ENCODE measurements at places on chromosomes 3 and 15.

DNA sequence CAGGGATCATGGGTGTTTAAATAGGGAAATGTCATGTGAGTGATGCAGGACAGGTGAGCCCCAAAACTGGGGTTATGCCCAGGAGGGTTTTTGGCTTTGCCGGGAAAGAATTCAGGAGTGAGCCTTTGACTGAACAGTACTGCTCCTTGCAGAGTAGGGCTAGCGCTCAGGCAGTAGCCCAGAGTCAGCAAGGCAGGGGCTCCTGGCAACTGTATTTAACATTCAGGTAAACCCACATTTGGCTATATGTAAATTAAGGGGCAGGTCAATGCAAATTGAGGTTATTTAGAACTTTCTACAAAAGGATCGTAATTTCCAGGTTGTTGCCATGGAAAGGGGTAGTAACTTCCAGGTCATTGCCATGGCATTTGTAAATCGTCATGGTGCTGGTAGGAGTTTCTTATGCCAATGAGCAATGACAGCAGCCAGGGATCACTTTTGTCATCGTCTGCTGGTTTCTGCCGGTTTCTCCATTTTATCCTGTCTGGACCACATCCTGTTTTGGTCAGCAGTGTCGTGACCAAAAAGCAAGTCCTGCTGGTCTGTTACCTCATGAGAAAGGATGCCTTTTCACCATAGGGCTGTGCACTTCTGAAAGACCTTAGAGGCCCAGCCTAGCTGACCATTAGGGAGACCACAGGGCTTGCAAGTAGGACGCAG is 24.3 kb downstream of the MTHFS start:
- peak; percentile 45 for DNase-seq

- DNase-seq: peak; percentile 80
Observed at GRCh38 chr3:36394176-36394575, 13.9 kb downstream of the STAC start.

- peak; percentile 79 for DNase-seq
Observed at GRCh38 chr15:90071220-90071807, 31.0 kb downstream of the IDH2 start.

DNA sequence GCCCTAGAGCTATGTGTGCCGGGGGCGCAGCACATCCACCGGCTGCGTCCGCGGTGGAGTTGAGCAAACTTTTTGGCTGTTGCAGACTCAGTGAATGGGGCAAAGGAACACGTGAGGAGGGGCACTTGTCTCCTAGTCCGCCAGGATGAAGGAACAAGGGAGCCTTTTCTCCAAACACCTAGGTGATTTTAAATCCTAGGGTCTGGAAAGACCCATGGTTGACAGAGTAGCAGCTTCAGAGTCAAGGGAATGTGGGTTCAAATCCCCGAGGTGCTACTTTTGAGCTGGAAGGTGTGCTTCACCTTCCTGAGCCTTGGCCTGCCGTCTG is 648 bp downstream of the ACAN start:
- DNase-seq: no peak

DNA sequence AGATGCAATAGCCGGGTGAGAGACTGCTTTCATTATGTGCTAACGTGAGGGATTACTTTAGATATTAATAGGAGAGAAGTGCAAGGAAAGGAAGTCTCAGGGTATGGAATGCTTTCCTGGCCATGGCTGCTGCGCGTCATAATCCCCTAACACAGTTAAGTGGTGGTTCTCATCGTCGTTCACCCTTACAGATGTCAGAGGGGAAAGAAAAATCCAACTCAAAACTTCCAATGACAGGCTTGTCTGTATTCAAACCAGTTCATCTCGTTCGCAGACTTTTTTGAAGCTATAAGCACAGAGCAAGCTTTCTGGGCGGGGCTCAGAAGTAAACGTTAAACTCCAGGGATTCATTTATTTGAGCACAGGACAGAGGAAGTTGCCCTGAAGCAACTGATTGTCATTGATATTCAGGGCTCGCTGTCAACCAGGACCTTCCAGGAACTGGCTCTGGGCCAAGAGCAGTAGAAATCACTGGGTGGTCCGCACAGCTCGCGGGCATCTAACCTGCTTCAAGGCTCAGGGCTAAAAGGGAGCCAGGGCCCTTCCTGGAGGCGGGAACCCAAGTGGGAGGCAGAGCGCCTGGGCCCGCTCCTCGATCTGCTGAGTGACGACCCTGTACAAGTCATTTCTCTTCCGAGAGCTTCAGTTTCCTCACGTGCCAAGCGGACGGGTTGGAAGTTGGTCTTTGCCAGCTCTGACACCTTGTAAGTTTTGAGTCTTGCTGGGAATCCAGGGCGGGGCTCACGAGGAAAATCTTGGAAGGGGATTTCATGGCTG is 1.1 kb upstream of the LPP start:
- DNase-seq: peak; percentile 63

- DNase-seq: no peak
Observed at GRCh38 chr3:16181361-16181760, 6.9 kb downstream of the GALNT15 start.

DNA sequence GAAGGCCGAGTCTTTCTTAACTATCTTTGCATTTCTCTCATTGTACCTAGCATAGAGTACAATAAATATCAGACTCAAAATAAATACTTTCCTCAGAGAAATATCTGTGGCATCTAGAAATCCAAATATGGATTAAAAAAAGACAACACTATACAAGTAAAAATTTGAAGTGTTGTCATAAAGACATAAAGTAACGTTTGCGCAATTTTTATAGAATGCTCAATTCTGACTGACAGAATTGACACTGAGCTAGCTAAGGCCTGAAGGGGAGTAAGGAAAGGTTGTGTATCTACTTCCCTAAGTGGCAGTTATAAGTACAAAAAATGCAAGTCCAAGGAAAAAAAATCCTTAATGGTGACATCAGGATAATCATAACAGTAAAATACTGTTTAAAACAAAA is 1.1 kb downstream of the SEC11A start:
- DNase-seq: no peak

- DNase-seq: no peak
Observed at GRCh38 chr3:166257715-166258114, 420.5 kb upstream of the BCHE start.

- DNase-seq: no peak
Observed at GRCh38 chr15:29568840-29569532, 253.3 kb downstream of the TJP1 start.

DNA sequence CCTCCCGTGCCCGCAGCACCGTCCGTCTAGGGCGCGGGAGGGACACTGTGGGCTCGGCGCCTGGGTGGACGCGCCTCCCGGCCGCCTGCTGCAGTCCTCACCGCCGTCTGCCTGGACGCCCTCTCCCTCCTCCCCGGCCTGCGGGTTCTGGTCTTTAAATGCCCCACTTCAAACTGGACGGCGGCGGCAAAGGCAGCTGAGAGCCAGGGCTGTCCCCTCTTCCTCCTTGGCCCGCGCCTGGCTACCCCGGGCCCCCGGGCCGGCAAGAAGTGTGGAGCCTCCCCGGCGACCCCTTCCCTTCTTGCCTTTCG is 426 bp downstream of the CBLB start:
- DNase-seq: peak; percentile 35

DNA sequence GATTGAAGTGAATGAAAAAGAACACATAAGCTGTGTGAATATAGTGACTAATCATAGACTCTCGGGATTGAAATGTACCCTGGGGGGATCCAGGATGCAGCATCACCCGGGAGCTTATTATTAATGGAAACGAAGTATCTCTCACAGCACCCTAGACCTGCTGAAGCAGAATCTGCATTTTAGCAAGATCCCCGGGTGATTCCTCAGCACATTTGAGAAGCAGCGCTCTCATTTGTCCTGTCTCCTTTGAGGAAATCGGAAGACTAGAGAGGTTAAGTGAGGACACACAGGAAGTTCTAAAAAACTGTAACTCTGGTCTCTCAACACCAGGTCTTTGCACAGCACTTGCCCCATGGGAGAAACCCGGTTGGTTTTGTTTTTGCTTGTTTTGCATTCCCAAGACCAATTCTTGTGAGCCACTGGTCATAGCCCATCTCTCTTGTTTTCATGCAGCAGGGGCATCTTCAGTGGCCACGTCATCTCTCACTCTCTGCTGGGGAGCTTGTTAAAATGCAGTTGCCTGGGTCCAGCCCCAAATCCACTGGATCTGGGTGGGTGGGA is 30.2 kb downstream of the ZNF710 start:
- DNase-seq: peak; percentile 47

- DNase-seq: no peak
Observed at GRCh38 chr3:116394365-116394764, 50.9 kb downstream of the LSAMP start.

DNA sequence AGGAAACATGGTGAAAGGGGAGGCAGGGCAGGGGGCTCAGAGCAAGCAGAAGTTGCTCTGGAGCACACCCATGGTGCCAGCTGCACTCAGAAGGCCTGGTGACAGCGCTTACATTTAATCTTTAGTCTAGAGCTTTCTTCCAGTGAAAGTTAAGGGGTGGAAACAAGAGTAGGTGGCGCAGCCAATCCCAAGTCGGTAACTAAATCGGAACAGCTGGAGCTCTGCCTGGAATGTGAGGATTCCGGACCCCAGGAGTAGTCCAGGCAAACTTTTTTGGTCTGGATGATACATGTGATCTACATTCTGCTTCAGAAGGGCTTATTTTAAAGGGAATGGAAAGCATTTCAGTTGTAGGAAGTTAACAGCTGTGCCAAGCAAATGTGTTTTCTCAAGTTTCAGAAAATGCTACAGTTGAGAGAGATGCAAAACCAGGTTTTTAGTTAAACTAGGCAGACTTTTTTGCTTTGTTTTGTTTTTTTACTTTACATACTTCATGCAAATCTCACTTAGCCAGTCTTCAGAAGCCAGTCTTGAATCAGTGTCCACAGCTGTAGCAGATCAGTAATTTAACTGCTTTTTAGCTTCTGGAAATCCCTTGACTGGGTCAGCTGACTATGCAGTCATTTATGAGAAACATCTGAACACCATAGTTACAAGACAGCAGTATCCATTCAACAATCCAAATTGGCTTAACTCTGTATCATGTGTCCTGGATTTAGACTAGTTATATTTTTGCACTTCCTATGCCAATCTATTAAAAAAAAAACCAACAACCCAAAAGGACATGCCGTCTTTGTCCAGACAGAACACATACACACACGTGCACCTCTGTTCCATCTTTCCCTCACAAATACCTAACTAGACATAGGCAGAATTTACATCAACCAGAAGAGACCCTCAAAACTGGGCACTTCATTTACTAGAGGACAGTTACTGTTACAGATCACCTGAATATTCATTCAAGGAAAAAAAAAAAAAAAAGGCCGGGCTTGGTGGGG is 33.2 kb downstream of the ZNF106 start:
- DNase-seq: peak; percentile 97

DNA sequence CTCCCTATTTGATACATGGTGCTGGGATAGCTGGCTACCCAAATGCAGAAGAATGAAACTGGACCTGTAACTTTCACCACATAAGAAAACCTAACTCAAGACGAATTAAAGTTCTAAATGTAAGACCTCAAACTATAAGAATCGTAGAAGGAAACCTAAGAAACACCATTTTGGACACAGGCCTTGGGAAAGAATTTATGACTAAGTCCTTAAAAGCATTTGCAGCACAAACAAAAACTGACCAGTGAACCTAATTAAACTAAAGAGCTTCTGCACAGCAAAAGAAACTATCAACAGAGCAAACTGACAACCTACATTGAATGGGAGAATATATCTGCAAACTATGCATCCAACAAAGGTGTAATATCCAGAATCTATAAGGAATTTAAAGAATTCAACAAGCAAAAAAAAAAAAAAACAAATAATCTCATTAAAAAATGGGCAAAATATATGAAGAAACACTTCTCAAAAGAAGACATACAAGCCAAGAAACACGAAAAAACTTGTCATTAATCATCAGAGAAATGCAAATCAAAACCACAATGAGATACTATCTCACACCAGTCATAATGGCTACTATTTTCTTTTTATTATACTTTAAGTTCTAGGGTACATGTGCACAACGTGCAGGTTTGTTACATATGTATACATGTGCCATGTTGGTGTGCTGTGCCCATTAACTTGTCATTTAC is 37.0 kb downstream of the HDGFL3 start:
- no peak for DNase-seq

DNA sequence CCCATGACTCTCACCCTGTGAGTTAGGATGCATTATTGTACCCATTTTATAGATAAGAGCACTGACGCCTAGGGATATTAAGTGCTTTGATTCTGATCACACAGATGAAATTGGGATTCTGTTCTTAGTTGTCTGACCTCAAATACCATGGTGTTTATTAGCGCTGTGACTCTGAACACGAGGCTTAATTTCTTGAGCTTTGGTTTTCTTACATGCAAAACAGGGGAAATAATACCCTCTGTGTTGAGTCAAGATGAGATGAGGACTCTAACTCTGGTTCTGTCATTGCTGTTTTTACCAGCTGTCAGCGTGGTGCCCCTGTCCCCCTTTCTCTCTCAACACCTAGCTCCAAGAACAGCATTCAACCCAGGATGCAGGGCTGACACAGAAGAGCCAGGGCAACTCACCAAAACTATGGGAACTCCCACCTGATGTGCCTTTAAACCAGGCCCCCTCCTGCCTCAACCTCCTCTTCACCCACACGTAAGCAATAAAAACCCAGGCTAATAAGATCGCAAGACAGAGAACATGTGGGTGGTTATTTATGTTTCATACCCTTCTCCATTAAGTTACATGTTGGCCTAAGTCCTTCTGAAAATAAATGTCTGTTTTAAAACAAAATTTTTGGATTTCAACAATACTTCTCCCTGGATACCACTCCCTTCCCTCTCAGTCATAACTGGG is 100.1 kb upstream of the SPATA12 start:
- no peak for DNase-seq

- DNase-seq: no peak
Observed at GRCh38 chr15:86879250-86880229, 799.9 kb downstream of the AGBL1 start.

- DNase-seq: peak; percentile 1
Observed at GRCh38 chr3:35422836-35423601, 216.3 kb upstream of the ARPP21 start.

DNA sequence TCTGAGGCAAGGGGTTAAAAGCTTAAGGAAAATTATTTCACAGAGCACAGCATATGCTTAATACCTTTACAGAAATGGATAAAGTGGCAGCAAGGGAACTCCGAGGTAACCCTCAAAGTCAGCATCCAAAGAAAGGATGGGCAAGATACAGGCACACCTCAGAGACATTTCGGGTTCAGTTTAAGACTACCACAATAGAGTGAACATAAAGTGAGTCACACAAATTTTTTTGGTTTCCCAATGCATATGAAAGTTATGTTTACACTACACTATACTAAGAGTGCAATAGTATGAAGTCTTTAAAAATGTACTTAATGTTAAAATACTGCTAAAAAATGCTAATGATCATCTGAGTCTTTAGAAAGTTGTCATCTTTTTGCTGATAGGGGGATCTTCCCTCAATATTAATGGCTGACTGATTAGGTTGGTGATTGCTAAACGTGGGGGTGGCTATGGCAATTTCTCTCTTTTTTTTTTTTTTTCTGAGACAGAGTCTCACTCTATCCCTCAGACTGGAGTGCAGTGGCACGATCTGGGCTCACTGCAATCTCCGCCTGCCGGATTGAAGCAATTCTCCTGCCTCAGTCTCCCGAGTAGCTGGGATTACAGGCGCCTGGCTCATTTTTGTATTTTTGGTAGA is 10.0 kb downstream of the UBR1 start:
- DNase-seq: peak; percentile 29

- no peak for DNase-seq
Observed at GRCh38 chr3:97911459-97911858, 60.8 kb downstream of the RIOX2 start.
